ENCODE measurements at places on chromosomes 16 and 17. TPM values are rescaled to one million over a fixed set of nuclear protein-coding genes. Genes with fewer than 3 reads are reported as not detected.
A peak's percentile ranks its signal among the peaks of the same experiment; 100 is the strongest.

- no peak for DNase-seq
Measured at GRCh38 chr16:51968749-51969148, 578.2 kb downstream of the TOX3 start.

DNA sequence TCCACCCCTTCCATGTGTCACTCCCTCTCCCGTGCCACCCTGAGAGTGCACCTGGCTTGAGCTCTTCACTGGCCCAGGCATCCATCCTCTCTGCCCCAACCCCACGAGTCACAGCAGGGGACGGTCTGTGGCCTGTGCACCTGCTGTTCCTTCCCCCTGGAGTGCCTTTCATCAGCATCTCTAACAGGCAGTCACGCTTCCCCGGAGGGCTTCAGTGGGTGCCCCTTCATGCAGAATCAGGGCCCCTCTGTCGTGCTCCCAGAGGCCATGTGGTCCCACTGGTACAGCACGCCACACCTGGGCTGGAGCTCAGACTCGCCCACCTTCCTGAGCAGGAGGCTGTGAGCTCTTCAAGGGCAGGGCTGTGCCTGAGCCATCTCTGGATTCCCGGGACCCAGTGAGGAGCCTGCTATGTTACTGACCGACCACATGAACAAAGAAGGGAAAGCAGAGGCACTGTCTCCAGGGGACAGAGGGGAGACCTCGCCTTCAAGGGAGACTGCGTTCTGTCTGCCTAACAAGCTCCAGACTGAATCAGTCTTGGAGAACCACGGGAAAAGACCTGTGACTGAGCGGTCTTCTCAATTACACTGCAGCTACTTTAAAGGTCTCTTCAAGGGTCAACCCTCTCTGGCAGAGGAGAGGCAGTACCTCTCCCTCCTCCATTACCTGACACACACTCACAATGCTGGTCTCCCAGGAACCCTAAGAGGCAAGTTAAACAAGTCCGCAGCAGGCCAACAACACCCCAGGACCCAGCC is 78.8 kb upstream of the DOC2B start:
- no peak for DNase-seq

- DNase-seq: peak; percentile 82
Measured at GRCh38 chr17:35063514-35064223, at the start of gene RFFL. RFFL (minus strand) TSS chr17:35063707; CDS start chr17:35026553, 37,154 bp downstream.

DNA sequence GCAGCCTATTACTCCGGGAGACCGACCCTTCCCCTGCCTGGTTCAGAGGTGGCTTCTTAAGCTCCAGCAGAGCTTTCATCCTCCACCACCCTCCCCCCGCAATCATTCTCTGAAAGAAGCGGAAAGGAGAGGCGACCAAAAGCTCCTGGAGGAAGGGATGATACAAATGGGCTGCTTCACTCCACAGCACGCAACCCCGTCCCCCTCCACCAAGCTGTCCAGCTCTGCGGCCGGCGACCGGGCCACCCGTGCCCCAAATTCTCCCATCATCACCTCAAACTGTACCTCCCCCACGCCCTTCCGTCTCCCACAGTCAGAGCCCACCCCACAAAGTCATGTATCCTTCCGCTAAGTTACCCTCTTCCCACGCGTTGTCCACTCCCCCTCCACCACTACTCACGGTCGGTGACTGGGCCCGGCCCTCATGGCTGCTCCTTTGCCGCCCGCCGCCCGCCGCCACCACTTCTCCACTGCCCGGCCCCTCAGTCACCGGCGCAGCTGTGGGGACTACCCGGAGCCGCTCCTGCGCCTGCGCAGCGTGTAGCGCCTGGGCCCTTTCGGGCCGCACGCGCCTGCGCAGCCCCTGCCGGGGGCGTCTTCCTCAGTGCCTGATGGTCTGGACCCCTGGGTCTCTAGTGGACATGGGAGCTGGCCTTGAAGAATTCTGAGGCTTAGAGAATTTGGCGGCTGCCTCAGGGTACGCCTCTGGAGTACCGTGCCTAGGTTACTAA is at the start of gene FAM222B:
TSS of gene FAM222B (minus strand) at position 509 of the 731 bp plus-strand sequence. CDS start 76,123 bp downstream, outside the sequence.
- peak; percentile 83 for DNase-seq

DNA sequence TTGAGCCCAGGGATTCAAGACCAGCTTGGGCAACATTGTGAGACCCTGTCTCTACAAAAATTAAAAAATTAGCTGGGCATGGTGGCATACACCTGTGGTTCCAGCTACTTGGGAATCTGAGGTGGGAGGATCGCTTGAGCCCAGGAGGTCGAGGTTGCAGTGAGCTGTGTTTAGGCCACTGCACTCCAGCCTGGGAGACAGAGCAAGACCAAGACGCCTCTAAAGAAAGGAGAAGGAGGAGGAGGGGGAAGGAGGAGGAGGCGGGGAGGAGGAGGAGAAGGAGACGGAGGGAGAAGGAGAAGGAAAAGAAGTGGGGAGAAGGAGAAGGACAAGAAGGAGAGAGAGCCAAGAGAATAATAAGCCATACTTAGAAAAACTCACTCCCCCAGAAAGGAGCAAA is 35.9 kb downstream of the STXBP4 start:
- no peak for DNase-seq

GRCh38 chr17:2347805-2348685 is 10.7 kb downstream of the SGSM2 start:
- no peak for DNase-seq

DNA sequence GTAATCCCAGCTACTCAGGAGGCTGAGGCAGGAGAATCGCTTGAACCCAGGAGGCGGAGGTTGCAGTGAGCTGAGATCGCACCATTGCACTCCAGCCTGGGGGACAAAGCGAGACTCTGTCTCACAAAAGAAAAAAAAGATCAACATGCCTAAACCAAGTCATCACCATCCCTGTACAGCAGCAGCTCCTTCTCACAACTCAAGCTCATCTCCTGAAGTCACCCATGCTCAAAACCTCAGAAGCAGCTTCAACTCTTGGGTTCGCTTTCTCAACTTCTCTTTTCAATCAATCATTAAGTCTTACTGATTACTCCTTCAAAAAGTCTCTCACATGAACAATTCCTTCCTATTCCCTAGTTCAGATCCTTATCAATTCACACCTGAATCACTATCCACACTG is 31.3 kb downstream of the PHLPP2 start:
- DNase-seq: no peak

Gene MYH11
- total RNA-seq: 0.22 TPM

Gene XAF1
- total RNA-seq: 41.2 TPM

DNA sequence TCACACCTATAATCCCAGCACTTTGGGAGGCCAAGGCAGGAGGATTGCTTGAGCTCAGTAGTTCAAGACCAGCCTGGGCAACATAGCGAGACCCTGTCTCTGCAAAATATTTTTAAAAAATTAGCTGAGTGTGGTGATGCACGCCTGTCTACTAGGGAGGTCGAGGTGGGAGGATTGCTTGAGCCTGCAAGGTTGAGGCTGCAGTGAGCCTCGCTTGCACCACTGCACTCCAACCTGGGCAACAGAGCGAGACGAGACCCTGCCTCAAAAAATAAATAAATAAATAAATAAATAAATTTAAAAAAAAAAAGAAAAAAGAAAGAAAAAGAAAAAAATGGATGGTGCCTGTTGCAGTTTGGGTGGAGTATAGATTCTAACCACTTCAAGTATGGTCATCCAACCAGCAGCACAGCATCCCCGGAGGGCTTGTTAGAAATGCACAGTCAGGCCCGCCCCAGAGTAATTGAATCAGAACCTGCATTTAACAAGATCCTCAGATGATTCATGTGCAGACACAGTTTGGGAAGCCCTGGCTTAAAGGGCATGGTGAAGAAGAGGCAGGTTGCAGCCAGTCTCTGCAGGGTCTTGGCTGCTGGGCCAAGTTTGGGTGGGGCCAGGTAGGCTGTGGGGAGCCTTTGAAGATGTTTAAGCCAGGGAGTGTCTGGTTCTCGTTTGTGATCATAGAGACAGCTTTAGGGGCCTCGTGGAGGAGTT is 40.8 kb downstream of the MRC2 start:
- DNase-seq: no peak

Gene AGRP
- not detected for total RNA-seq

DNA sequence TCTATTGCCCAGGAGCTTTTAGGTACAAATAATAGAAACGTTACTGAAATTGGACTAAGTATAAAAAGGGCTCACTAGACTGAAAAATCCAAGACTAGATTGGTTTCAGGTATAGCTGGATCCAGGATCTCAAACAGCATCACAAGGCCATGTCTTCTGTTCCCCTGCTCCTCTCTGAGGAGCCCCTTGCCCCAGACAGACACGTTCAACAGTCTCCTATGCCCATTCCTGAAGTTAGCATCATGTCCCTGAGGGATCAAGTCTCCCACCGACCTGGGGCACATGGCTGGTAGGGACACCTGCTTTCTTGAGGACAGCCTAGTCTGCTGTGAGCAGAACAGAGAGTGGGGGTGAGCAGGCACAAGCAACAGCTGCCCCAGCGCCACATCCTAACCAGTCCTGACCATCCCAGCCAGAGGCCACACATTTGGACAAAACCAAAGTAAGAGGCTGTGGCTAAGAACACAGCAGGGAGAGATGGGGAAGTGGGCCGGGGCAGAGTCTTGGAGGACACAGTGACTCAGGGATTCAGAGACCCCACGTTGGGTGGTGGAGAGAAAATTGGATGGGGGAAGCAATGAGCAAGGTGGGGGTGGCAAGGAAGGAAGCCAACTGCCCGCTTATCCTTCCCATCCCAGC is 10.5 kb upstream of the MMP2 start:
- no peak for DNase-seq

All from T-helper 17 cell (primary cell).